Daoy (cell line): ENCODE measurements at places on chromosomes 6 and 20. TPM values are rescaled to one million over a fixed set of nuclear protein-coding genes. Genes with fewer than 3 reads are reported as not detected.

TFAP2C gene
- total RNA-seq, result 4.5 and 7.7 TPM in 2 replicates

MAPK13 gene
- 0.18 and 0.46 TPM in 2 replicates for total RNA-seq

IP6K3 gene
- not detected in 2 replicates for total RNA-seq

SLA2 gene
- not detected in 2 replicates for total RNA-seq

HRH3 gene
- not detected in 2 replicates for total RNA-seq

BTN3A1 gene
- 10.3 and 16.1 TPM in 2 replicates for total RNA-seq

EPB41L1 gene
- total RNA-seq, result 2.2 and 8.5 TPM in 2 replicates

HSPA12B gene
- total RNA-seq, result 0.17 TPM in 1 of 2 replicates, not detected in the other

WRNIP1 gene
- 92.2 and 92.7 TPM in 2 replicates for total RNA-seq

EYA4 gene
- total RNA-seq, result 14.7 and 16.3 TPM in 2 replicates

PREP gene
- total RNA-seq, result 12.1 and 17.0 TPM in 2 replicates

ZBTB12 gene
- total RNA-seq, result 7.5 and 9.8 TPM in 2 replicates

IFNGR1 gene
- 31.1 and 35.1 TPM in 2 replicates for total RNA-seq

MYO6 gene
- 4.6 and 7.0 TPM in 2 replicates for total RNA-seq

C20orf202 gene
- not detected in 2 replicates for total RNA-seq

PANK2 gene
- total RNA-seq, result 62.3 and 69.2 TPM in 2 replicates

ACTR5 gene
- total RNA-seq, result 13.3 and 14.9 TPM in 2 replicates

C20orf141 gene
- not detected in 2 replicates for total RNA-seq

SYNCRIP gene
- 130 and 153 TPM in 2 replicates for total RNA-seq

NFYA gene
- total RNA-seq, result 9.1 and 13.1 TPM in 2 replicates

PAK5 gene
- total RNA-seq, result 0.46 TPM in 1 of 2 replicates, not detected in the other

HDAC2 gene
- total RNA-seq, result 88.5 and 89.5 TPM in 2 replicates

ANKRD6 gene
- total RNA-seq, result 1.1 and 4.1 TPM in 2 replicates

NKAPL gene
- not detected in 2 replicates for total RNA-seq

TNFRSF6B gene
- total RNA-seq, result 12.6 and 14.7 TPM in 2 replicates

MLIP gene
- total RNA-seq, result not detected in 2 replicates

RSPH4A gene
- under 0.01 TPM in 1 of 2 replicates, not detected in the other for total RNA-seq

PRL gene
- total RNA-seq, result not detected in 2 replicates

WFDC11 gene
- not detected in 2 replicates for total RNA-seq

STXBP5 gene
- total RNA-seq, result 22.7 and 61.3 TPM in 2 replicates

MCCD1 gene
- total RNA-seq, result not detected in 2 replicates

C4A gene
- 0.27 and 3.2 TPM in 2 replicates for total RNA-seq

RAMACL gene
- total RNA-seq, result 0.34 and 0.86 TPM in 2 replicates

TBXT gene
- total RNA-seq, result 0.57 TPM in 1 of 2 replicates, not detected in the other

OVOL2 gene
- 0.91 and 1.0 TPM in 2 replicates for total RNA-seq

SAPCD1 gene
- 0.27 and 1.6 TPM in 2 replicates for total RNA-seq
